ENCODE measurements at places on chromosomes 13 and 19.

DNA sequence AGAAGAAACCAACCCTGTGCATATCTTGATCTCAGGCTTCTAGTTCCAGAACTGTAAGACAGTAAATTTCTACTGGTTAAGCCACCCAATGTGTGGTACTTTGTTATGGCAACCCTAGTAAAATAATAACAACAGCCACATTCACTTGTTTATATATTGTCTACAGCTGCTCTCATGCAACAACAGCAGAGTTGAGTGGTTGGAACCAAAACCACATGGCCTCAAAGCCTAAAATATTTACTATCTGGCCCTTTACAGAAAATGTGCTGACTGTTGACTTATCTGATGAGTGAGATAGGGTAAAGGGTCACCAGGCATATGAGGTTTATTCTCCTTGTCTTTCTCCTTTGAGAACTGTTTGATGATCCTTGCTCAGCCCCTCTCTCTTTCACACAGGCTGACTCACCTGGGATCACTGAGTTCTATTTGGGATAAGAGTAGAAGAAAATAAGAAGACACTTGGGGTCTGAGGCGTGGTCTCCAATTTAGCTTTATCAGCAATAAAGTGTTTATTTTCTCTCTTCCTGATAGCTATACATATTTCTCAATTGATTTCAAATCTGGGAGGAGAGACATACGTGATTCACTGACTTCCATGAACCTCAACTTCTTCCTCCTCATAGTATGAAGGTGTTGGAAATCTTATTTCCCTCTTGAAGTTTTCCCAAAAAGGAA is 227.5 kb upstream of the STARD13 start:
- DNase-seq: peak; percentile 4

- peak; percentile 94 for DNase-seq
Measured at GRCh38 chr19:45076029-45076850, at the start of gene ZNF296. TSS of gene ZNF296 (minus strand) at chr19:45076478. CDS start at chr19:45076373, 105 bp downstream.

DNA sequence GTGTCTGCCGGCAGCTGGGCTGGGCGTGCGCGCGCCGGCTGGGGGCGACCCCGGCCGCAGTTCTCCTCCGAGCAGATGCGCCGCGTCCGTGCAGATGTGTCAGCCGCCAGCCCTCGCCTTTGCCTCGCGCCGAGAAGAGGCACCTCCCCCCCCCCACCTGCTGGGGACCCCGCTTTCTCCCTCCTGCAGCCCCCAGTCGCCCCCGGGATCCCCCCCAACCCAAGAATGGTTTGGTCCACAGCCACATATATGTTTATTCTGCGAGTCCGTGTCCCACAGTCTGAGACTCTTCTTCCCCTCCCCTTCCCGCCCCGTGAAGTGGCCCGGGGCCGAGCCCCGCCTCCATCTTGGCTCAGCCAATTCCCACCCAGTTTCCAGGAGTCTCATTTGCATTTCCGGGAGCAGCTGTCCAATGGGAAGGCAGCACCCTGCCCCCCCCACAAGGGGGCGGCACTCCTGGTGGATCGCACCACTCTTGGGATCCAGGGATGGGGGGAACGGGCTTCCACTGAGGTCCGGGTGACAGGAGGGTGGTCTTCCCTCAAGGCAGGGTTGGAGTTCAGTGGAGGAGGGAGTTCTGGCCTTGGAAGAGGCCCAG is 8.6 kb downstream of the ISOC2 start:
- DNase-seq: peak; percentile 93

- no peak for DNase-seq
Measured at GRCh38 chr13:65844266-65844841, 1385.8 kb downstream of the PCDH9 start.

DNA sequence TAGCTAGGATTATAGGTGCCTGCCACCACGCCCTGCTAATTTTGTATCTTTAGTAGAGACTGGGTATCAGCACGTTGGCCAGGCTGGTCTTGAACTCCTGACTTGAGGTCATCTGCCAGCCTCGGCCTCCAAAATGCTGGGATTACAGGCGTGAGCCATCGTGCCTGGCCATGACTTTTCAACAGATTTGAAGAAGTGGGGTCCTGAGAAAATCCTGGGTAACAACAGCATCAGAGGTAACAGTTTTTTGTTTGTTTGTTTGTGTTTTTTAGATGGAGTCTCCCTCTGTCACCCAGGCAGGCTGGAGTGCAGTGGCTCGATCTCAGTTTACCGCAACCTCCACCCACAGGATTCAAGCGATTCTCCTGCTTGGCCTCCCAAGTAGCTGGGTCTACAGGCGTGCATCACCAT is 3.7 kb downstream of the JUNB start:
- no peak for DNase-seq

- no peak for DNase-seq
Measured at GRCh38 chr19:54429545-54430227, 14.4 kb downstream of the TTYH1 start.

DNA sequence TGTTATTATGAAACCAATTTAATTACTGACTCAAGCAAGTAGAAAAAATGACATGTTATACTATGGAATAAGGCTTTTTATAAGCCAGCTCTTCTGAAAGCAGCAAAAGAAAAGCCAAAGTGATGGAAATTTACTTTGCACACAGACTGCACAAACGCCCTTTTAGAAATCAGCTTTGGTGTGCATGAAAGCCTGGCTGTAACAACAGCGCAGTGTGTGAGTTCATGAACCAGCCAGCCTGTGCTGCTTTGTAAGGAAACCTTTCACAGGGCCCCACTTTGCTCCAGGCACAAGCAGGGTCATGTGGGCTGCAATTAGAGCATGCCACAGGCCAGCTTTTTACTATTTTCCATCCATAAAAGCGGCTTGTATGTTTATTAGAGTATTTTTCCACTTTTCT is 13.6 kb upstream of the IFT88 start:
- no peak for DNase-seq

DNA sequence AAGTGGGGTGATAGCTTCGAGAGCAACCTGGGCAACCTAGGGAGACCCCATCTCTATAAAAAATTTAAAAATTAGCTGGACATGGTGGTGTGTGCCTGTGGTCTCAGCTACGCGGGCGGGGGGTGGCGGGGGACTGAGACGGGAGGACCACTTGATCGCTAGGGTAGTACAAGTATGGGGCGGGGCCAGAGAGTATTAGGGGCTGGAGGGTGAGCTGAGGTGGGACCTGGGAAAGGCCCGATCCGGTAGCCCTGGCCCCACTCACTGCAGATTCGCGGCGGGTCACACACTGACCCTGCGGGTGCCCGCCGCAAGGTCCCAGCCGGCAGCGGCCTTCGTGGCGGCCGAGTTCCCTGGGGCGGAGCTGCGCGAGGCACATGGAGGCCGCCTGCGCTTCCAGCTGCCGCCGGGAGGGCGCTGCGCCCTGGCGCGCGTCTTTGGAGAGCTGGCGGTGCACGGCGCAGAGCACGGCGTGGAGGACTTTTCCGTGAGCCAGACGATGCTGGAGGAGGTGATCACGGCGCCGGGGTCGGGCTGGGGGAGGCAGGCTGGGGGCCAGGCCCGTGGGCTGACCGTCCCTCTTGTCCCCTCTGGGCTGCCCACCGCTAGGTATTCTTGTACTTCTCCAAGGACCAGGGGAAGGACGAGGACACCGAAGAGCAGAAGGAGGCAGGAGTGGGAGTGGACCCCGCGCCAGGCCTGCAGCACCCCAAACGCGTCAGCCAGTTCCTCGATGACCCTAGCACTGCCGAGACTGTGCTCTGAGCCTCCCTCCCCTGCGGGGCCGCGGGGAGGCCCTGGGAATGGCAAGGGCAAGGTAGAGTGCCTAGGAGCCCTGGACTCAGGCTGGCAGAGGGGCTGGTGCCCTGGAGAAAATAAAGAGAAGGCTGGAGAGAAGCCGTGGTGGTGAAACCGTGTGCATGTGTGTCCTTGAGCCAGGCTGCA is 2.0 kb upstream of the ARHGAP45 start:
- DNase-seq: peak; percentile 69

- DNase-seq: peak; percentile 6
Measured at GRCh38 chr13:85853901-85854663, 54.9 kb upstream of the SLITRK6 start.

Data from OCI-M1 (cell line).